ENCODE measurements at places on chromosomes 3 and 15. TPM values are rescaled to one million over a fixed set of nuclear protein-coding genes. Genes with fewer than 3 reads are reported as not detected.

The PARP6 gene
- total RNA-seq = 68.4 TPM

The IQCF5 gene
- not detected for total RNA-seq

The ZNF662 gene
- 14.2 TPM for total RNA-seq

The SLC6A11 gene
- total RNA-seq = not detected

DNA sequence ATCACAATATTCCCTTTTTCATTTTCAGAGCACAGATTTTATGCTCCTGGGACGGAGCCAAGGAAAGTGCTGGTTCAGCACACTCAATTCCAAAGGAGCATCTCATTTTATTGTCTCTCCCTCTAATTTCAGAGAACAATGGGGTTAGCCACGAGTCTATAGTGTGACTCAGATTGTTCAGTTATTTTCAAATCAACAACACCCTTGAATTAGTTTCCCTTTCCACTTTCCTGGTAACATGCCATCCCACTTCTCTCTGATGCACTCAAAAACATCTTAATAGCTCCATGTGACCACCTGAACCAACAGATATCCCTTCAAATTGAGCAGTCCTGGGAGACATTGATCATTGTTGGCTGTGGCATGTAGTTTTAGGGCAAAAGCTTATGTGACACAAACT, 389.7 kb upstream of the MDFIC2 start:
- no peak overlapping the region for H3K27ac ChIP-seq
- H3K36me3 ChIP-seq = no peaks in the 10 kb centered on the region
- no peak for DNase-seq
- H3K4me1 ChIP-seq = peaks cover 4% of the 10 kb centered on the region
- no peak overlapping the region for H3K4me3 ChIP-seq

GRCh38 chr3:195255571-195256501, 15.1 kb downstream of the XXYLT1 start:
- H3K36me3 ChIP-seq = no peaks in the 10 kb centered on the region
- H3K27me3 ChIP-seq = no peaks in the 10 kb centered on the region
- H3K4me3 ChIP-seq = no peak overlapping the region

The TEX55 gene
- total RNA-seq = not detected

DNA sequence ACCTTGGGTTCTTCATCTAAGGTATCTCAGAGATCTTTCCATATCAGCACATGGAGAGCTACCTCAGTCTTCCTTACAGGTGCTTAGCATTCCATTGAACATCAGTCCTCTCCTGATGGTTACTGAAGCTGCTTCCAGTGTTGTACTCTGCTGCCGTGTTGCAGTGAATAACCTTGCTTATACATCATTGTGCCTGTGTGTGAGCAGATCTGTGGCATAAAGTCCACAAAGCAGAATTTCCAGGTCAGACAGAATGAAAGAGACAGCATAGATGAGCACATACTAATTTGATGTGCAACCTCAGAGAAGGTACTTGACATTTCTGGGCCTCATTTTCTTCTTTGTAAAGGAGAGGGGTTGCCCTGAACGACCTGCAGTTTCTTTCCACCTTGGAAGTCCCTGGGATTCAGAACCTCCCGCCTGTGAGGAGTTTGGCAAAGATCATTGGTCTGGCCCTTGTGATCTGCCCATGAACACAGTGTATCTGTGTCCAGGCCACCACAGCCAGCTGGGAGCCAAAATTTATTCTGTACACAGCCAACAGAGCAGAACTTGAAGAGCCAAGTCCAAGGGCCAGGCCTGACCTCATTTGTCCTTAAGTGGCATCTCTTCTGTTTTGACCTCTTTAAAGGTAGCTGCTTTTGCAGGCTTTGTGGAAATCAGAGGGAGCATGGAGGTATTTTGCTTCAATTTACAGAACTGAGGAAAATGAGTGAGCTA, 57.2 kb upstream of the SLC7A14 start:
- peak; percentile 92 for DNase-seq
- H3K27me3 ChIP-seq = no peaks in the 10 kb centered on the region
- no peaks in the 10 kb centered on the region for H3K36me3 ChIP-seq
- peaks cover 35% of the 10 kb centered on the region for H3K4me1 ChIP-seq

DNA sequence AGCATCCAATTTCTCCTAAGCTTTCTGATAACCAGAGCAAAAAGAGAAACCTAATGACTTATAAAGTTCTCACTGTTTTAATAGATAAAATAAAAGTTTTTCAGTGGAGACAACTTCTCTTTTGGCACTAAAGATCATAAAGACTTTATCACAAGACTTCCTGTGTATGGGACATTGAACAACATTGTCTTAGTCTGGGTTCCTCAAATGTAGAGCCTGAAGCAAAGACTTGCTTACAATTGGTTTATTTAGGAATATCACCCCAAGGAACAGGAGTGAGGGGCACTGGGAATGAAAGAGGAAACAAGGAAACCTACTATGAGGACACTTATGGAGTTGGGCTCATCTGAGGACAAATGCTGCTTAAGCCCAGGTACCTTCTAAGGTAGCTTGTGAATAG, 127.4 kb downstream of the B3GALNT1 start:
- no peaks in the 10 kb centered on the region for H3K36me3 ChIP-seq
- H3K4me3 ChIP-seq = no peak overlapping the region
- H3K27ac ChIP-seq = no peak overlapping the region
- H3K4me1 ChIP-seq = no peaks in the 10 kb centered on the region
- no peak for DNase-seq
- H3K27me3 ChIP-seq = no peaks in the 10 kb centered on the region

The STRIT1 gene
- total RNA-seq = not detected

- no peak overlapping the region for H3K27ac ChIP-seq
- no peak for DNase-seq
- no peak overlapping the region for H3K4me3 ChIP-seq
- no peaks in the 10 kb centered on the region for H3K36me3 ChIP-seq
Measured at GRCh38 chr3:159128628-159129027, 326.8 kb downstream of the MFSD1 start.

DNA sequence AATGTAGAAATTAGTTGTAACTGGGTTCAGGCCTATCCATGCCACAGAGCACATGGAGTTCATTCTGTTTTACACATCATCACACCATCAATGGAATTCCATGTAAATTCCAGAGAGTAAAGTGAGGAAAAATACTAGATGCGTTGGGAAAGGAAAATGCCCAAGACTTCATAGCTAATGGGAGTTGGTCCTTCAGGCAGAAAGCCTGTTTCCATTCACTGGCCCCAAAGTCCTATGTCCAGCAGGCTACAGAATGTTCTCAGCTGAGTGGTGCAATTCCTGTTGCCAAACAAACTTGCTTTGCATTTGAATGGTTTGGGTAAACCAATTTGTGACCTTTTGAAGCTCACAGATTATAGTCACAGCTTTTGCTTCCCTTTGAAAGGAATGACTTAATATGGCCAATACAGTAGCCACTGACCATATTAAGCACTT, 164.6 kb upstream of the PFN2 start:
- H3K27me3 ChIP-seq = no peaks in the 10 kb centered on the region
- DNase-seq = no peak
- no peak overlapping the region for H3K27ac ChIP-seq
- no peaks in the 10 kb centered on the region for H3K36me3 ChIP-seq

The SUMF1 gene
- total RNA-seq = 80.0 TPM

DNA sequence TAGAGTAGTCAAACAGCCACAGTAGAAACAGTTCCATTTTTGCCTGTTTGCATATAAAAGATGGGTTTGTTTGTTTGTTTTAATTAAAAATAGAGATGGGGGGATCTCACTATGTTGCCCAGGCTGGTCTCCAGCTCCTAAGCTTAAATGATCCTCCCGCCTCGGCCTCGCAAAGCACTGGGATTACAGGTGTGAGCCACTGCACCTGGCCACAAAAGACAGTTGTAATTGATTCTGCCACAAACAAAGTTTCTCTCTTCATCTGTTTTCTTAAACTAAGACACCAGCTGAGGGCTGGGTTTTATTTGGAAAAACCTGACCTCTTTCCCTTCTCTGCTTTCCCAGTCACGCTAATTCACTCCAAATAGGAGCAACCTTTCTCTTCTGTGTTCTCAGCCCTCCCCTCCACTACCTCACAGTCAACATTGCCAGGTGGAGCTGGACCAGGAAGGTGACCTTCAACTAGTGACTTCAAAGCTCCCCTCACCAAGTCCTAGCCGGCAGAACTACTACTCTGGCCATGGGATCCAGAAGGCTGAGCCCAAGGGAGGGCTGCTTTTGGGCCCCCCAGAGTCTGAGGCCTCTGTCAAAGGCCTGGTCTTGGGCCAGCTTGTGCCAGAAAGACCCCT, 1.5 kb upstream of the IDH2 start:
- peak; percentile 73 for DNase-seq
- no peaks in the 10 kb centered on the region for H3K36me3 ChIP-seq
- no peaks in the 10 kb centered on the region for H3K27me3 ChIP-seq
- H3K4me3 ChIP-seq = no peak overlapping the region

DNA sequence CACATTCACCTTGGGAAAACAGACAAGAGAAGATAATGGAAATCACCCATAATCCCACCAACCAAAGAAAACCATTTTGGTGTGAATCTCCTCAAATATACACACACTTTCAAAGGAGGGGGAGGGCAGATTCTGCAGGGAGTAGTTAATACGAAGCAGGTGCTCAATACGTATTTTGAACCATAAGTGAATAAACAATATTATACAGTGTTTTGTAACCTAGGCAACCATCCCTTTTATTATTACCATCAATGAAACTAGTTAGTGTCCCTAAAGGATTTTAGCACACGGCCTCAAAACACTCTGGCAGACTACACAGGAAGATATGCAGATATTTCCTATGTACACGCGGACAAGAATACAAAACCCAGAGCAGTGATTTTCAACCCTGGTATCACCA, 6.1 kb downstream of the OSBPL10 start:
- H3K4me3 ChIP-seq = no peak overlapping the region
- no peak overlapping the region for H3K27ac ChIP-seq
- peaks cover 2% of the 10 kb centered on the region for H3K4me1 ChIP-seq
- H3K27me3 ChIP-seq = no peaks in the 10 kb centered on the region
- H3K36me3 ChIP-seq = no peaks in the 10 kb centered on the region

The GOLGA6D gene
- total RNA-seq = not detected

DNA sequence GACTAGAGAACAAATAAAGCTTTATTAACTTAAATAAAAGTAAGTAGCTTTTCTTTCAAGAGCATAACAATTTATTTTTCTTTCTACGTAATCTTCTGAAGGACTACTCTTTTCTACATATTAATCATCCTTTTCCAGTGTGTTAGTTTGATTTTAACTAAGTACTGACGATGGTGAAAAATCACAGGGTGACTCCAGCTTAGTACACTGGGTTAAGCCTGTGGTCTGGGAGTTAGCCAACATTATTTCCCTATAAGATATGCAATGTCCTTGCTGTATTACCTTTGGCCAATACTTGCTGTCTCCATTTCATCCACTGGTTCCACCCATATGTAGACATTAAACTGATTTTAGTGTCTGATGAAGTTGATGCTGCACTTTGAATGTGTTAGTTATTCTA, 508.6 kb upstream of the SUCLG2 start:
- no peaks in the 10 kb centered on the region for H3K27me3 ChIP-seq
- H3K4me3 ChIP-seq = no peak overlapping the region

DNA sequence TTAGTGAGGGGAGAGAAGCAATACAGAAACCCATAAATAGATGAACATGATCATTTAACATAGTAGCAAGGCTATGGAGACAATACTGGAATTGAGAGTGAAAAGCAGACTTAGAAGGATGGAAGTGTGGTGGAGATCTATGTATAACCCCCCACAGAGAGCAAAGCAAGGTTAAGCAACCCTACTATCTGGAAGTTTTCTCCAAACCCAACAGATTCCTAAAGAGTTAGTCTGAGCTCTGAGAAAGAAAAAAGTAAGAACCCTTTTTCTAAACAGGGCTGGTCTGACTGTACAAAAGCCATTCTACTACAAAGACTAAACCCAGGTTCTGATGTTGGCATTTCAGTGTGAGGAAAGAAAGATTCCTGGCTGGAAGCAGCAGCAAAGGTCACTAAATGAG, 153.2 kb downstream of the WNT5A start:
- no peaks in the 10 kb centered on the region for H3K36me3 ChIP-seq
- no peak overlapping the region for H3K27ac ChIP-seq
- no peak for DNase-seq
- no peaks in the 10 kb centered on the region for H3K4me1 ChIP-seq
- H3K27me3 ChIP-seq = no peaks in the 10 kb centered on the region

DNA sequence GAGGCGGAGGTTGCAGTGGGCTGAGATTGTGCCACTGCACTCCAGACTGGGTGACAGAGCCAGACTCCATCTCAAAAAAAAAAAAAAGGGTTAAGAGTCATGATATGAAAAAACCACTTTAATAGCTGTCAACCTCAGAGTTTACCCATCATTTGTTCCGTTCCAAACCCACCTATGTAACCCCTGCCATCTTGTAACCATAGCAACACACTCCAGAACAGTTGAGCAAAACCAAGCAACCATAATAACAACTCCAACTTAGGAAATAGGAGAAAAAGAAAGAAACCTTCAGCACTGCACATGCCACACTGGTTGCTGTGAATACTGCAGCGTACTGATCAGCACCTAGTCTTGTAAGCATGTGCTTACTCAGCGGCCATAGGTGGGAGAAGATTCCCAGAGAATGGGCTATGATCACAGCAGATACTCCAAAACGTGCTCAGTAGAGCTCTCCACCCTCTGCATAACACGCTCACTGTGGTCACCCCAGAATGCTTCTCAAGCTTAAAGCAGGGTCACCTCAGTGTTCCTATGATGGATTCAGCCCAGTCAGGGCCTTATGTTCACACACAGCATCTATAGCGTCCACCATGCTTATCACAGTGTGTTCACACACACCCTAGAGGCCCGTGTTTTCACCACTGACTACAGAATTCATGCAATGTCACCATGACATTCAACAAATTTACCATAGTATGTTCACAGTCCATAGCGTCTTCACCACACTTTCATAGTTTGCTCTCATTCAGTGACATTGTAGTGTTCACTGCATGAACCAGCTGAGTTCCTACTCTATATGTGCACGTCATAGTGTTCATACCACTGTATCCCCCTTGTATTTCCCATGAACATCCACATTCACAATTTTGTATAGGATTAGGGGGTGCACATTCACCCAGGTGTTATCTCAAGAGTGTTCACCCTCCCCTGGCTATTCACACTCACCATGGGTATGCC, 6.5 kb upstream of the CILP start:
- no peaks in the 10 kb centered on the region for H3K36me3 ChIP-seq
- H3K27me3 ChIP-seq = no peaks in the 10 kb centered on the region
- H3K27ac ChIP-seq = no peak overlapping the region
- H3K4me1 ChIP-seq = no peaks in the 10 kb centered on the region
- no peak for DNase-seq

GRCh38 chr3:101081999-101082398, 88.8 kb upstream of the ABI3BP start:
- H3K27ac ChIP-seq = no peak overlapping the region
- H3K4me3 ChIP-seq = no peak overlapping the region
- H3K27me3 ChIP-seq = no peaks in the 10 kb centered on the region
- no peaks in the 10 kb centered on the region for H3K4me1 ChIP-seq
- DNase-seq = no peak

The HIGD1A gene
- 216 TPM for total RNA-seq

GRCh38 chr15:101053261-101053660, 134.1 kb downstream of the LRRK1 start:
- peaks cover 16% of the 10 kb centered on the region for H3K36me3 ChIP-seq
- H3K4me1 ChIP-seq = no peaks in the 10 kb centered on the region
- H3K27ac ChIP-seq = no peak overlapping the region
- H3K4me3 ChIP-seq = no peak overlapping the region
- no peak for DNase-seq

- no peak overlapping the region for H3K27ac ChIP-seq
- no peak for DNase-seq
- no peak overlapping the region for H3K4me3 ChIP-seq
- H3K4me1 ChIP-seq = no peaks in the 10 kb centered on the region
- no peaks in the 10 kb centered on the region for H3K27me3 ChIP-seq
Measured at GRCh38 chr3:160473221-160473620, 23.6 kb upstream of the TRIM59 start.

The NR2F2 gene
- 18.3 TPM for total RNA-seq
